Lower lobe of right lung (tissue), 2 donors: ENCODE measurements at places on chromosomes 12 and 14.

DNA sequence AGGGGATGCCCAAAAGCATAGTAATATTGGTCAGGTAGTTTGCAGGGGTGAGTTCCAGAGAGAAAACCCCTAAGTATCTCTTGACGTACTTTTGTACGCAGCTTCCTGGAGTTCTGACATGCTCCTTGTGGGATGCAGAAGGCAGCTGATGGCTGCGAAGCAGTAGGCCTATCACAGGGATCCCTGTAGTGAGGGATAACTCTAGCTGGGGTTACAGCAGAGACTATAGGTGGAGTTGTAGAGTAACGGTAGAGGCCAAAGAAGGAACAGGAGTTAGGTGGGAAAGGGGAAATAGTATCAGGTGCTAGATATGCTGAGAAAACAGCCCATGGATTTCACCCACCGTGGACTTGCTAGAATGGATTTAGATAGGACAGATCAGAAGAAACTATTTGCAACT, 37.3 kb downstream of the MGST1 start:
- DNase-seq, result no peak
- H3K4me1 ChIP-seq, result peaks cover 3% of the 10 kb centered on the region
- no peaks in the 10 kb centered on the region for H3K36me3 ChIP-seq
- no peaks in the 10 kb centered on the region for H3K27me3 ChIP-seq

DNA sequence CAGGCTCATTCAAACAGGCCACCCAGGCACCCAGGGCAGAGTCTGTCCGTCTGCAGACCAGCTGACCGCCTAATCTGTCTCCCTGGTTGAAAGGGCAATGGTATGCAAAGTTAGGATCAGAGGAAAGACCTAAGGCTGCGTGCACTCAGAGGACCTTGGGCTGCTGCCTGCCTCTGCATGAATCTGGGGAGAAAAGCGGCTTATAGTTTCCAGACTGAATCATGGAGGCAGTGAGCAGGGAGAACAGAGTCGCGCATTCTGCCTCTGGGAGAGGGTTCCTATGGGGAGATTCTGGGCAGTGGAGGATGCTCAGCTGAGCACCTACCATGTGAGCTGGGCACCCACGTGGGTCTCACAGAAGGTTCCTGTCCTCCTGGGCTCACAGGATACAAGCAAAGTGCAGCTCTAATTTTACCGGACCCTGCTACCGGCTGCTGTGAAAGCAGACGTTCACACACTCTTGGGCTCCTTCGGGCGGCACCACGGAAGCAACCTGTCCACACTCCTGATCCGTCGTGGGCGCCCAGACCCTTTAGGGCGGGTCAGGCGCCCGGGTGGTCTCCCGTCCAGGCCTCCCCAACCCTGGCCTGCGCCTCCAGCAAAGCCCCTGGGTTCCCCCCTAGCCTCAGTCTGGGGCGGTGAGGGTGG, 772 bp downstream of the SCARB1 start:
- DNase-seq, result no peak
- no peaks in the 10 kb centered on the region for H3K36me3 ChIP-seq
- H3K4me1 ChIP-seq, result peaks cover 34% of the 10 kb centered on the region
- H3K4me3 ChIP-seq, result peak overlapping the region; percentile 67
- peak overlapping the region; percentile 53 for H3K27ac ChIP-seq

GRCh38 chr12:51970904-51971646, 19.6 kb downstream of the ACVR1B start:
- H3K27me3 ChIP-seq, result no peaks in the 10 kb centered on the region
- H3K36me3 ChIP-seq, result peaks cover 10% of the 10 kb centered on the region
- H3K4me3 ChIP-seq, result no peak overlapping the region
- H3K27ac ChIP-seq, result no peak overlapping the region

GRCh38 chr12:28882444-28882843, 266.6 kb upstream of the FAR2 start:
- no peaks in the 10 kb centered on the region for H3K27me3 ChIP-seq
- H3K4me1 ChIP-seq, result no peaks in the 10 kb centered on the region
- no peaks in the 10 kb centered on the region for H3K36me3 ChIP-seq
- DNase-seq, result no peak
- H3K4me3 ChIP-seq, result no peak overlapping the region

GRCh38 chr14:71478542-71478941, 453.7 kb upstream of the RGS6 start:
- H3K27me3 ChIP-seq, result no peaks in the 10 kb centered on the region
- no peak overlapping the region for H3K4me3 ChIP-seq
- peak overlapping the region; percentile 53 for H3K27ac ChIP-seq
- no peak for DNase-seq

DNA sequence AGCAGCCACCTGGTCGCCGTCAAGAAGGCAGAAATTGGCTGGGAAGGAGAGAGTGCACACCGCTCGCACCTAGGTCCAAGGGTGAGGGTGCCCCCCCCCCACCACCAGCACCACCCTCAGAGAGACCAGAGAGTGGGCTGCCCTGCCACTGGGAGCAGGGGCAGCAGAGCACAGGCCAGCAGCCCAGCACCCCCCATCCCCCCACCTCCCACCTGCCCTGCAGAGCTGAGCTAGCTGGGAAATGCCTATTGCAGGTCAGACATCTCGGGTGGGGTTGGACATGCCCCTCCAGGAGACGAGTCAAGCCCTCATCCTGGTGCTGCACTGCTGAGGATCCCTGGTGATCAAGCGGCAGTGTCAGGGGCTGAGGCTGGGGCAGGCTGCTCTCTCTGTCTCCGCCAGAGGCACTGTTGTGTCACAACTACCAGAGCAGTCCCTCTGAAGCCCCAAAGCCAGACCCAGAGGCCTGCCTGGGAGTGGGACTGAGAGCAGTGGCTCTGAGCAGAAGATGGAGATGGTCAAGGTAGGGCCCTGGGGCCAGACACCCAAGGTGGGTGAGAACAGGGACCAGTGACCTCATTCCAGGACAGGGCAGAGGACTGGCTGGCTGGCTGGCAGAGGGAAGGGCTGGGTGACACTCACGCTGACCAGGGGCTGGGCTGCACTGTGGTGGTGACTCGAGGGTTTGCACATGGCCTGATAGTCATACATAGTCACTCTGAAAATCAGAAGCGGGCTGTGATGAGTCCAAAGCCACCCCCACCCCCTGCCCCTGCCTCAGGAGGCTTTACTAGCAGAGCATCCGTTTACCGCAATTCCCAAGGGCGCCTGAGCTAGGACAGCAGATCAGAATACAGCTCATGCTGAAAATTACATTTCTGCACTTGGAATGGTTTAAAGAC, 19.7 kb upstream of the LRTM2 start:
- peaks cover 12% of the 10 kb centered on the region for H3K4me1 ChIP-seq
- H3K27me3 ChIP-seq, result no peaks in the 10 kb centered on the region
- H3K36me3 ChIP-seq, result no peaks in the 10 kb centered on the region
- no peak overlapping the region for H3K4me3 ChIP-seq

DNA sequence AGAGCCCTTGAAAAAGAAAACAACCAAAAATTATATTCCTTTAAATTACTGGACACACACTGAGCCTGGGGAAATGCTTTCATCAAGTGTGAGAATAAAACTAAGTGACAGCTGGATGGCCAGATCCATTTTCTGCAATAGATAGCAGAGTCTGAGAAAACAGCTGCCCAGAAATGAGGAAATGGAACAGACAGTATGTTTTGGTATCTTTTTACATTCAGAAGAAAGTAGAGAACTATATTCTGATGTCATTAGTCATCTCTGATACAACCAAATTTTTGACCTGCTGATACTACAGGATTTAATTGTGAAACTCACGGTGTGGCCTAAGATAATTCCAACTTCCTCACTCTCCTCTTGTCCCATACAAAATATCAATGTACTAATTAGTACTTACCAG, 78.2 kb downstream of the HMGA2 start:
- H3K27me3 ChIP-seq, result no peaks in the 10 kb centered on the region
- no peak for DNase-seq
- no peak overlapping the region for H3K4me3 ChIP-seq
- no peaks in the 10 kb centered on the region for H3K36me3 ChIP-seq
- no peaks in the 10 kb centered on the region for H3K4me1 ChIP-seq
- H3K27ac ChIP-seq, result no peak overlapping the region

- no peaks in the 10 kb centered on the region for H3K27me3 ChIP-seq
- no peak for DNase-seq
- H3K4me3 ChIP-seq, result no peak overlapping the region
- no peaks in the 10 kb centered on the region for H3K36me3 ChIP-seq
- no peaks in the 10 kb centered on the region for H3K4me1 ChIP-seq
These were observed 1.4 kb upstream of the GARIN2 start for GRCh38 chr14:67187826-67188225.

DNA sequence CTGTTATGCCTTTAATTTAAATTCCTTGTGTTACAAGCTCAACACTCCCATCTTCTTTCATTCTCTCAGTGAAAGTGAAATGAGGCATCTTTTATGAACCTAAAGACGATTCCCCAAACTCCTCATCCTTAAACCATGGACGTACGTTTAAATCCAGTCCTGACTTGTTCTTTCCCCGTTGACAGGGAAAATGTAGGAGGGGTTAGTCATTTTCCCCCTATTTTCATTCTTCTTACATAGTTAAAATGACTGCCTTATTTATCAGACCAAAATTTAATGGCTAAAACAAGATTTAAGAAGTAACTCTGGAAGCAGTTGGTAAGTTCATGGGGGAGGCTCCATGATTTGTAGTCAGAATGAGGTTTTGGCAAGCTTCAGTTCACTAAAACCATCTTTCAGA, 134.9 kb downstream of the KCNA5 start:
- no peaks in the 10 kb centered on the region for H3K4me1 ChIP-seq
- no peaks in the 10 kb centered on the region for H3K36me3 ChIP-seq
- H3K27ac ChIP-seq, result no peak overlapping the region
- no peak overlapping the region for H3K4me3 ChIP-seq

DNA sequence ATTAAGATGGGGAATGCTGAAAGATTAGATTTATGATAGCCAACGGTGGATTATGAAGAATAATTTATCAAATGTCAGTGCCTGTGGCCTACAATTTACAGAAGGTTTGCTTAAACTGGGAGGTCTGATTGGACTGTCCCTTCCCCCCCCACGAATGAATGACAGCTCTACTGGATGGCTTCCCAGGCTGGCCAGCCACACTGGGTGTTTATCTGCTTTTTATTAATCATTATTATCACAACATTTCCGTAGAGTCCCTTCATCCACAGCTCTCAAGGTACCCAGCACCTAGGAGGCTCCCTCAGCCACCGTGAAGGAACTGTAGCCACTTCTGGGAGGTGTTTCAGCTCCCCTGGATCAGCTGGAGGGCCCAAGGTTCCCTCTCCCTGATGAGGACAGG, 78.9 kb downstream of the ADCK1 start:
- no peaks in the 10 kb centered on the region for H3K4me1 ChIP-seq
- no peak overlapping the region for H3K27ac ChIP-seq
- H3K4me3 ChIP-seq, result no peak overlapping the region
- no peaks in the 10 kb centered on the region for H3K36me3 ChIP-seq

DNA sequence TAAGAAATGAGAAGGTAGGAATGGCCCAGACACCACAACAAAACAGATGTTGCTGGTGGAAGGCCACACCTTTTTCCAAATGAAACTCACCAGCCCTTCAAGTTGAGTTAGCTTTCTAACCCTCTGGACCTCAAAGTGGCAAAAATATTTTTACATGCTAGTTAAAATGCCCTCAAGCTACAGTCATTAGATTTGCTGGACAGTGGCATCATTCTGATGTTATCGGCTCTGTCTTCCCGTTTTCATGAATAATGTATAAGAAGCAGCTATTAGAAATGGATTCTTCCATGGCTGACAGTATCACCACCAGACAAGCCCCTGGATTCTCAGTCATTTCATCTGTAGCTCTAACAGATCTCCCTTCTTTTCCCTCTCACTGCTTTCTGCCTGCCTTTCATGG, 37.1 kb upstream of the PLXNC1 start:
- peaks cover 5% of the 10 kb centered on the region for H3K27me3 ChIP-seq
- peaks cover 4% of the 10 kb centered on the region for H3K4me1 ChIP-seq
- no peak for DNase-seq
- no peaks in the 10 kb centered on the region for H3K36me3 ChIP-seq
- H3K4me3 ChIP-seq, result no peak overlapping the region

DNA sequence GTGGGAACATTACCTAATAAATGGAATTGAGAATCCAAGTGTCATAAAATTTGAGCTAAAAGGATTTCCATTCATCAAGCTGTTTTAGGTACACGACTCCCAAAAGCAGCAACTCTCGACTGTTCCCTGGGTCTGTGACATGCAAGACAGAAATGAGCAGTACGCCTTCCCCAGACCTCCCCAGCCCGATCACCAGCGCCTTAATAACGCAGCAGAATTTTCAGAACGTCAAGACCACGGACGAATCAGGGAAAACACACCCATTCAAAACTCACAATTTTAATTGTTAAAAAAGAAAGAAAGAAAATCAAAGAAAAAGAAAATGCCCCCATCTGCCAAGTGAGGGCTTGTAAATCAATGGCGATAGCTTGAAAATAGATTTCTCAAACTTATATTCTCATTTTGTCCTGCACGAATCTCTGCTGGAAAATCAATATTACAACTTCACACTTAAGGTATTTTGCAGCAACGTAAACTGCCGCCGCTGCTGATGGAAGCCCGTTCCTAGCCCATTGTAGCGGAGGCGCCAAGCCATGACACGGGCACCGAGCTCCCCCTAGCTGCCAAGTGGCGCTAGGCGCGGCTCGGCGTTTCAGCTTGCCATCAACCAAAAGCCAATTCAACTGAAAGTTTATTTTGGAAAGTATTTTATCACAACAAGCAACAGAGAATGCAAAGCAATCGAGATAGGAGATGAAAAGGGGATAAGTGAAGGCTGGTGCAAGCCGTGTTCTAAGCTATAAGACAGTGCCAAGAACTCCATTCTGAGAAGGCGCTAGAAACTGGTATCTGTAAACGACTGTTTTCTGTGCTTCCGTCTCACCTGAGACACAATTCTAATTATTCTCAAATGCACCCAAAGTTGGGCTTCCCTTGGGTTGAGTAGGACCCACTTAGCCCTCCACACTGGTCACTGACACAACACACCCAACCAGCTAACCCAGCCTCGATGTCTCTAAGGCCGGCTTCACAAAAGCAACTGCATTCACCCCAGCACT, 5.5 kb downstream of the BCL11B start:
- peak; percentile 79 for DNase-seq
- H3K36me3 ChIP-seq, result no peaks in the 10 kb centered on the region
- H3K4me1 ChIP-seq, result peaks cover 14% of the 10 kb centered on the region
- peaks cover 82% of the 10 kb centered on the region for H3K27me3 ChIP-seq
- no peak overlapping the region for H3K27ac ChIP-seq
- H3K4me3 ChIP-seq, result peak overlapping the region; percentile 24

GRCh38 chr12:11821386-11822080, 172.1 kb downstream of the ETV6 start:
- H3K27ac ChIP-seq, result peak overlapping the region; percentile 37
- H3K27me3 ChIP-seq, result no peaks in the 10 kb centered on the region
- no peaks in the 10 kb centered on the region for H3K36me3 ChIP-seq
- DNase-seq, result no peak

DNA sequence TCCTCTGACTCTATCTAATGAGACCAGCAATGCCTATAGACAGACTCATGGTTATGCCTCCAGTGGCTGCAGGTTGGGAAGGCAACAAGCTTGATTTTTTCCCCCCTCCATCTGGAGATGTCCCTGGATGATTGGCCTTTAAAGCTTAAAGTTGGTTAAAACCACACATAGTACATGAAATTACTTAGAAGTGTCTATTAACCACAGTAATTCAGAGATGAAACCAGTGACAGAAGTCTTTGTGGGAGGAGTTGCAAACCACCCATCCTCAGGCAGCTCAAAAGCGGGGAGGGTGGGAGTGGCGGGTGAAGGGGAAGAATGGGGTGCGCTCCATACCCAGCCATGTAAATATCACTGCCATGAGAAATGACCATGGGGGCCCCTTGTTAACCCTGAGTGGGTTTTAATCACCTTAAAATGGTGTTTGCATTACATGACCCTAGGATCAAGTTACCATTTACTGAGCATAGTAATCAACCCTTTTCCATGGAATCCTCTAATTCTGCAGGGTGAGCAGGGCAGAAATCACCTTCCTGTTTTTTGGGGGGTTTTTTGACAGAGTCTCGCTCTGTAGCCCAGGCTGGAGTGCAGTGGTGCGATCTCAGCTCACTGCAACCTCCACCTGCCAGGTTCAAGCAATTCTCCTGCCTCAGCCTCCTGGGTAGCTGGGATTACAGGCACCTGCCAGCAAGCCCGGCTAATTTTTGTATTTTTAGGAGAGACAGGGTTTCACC, 133.5 kb downstream of the FOXN3 start:
- no peak overlapping the region for H3K4me3 ChIP-seq
- DNase-seq, result no peak
- no peaks in the 10 kb centered on the region for H3K4me1 ChIP-seq
- H3K27ac ChIP-seq, result no peak overlapping the region
